ENCODE measurements at places on chromosomes 6 and 20.

DNA sequence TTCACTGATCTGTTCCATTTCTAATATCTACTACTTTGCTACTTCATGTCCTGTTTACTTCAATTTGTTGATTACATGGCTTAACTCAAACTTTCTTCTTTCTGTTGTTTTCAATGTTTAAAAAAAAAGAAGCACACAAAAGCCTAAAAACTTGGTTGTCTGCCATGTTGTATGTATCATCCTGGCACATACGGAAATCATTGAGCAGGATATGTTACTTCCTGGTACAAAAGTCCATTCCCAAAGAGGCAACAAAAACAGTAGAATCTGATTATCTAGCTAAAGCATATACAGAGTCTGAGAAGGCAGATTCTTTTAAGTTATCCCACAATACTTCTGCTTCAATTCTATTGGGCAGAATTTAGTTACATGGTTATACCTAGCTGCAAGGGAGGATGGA lies 14.5 kb upstream of the COL12A1 start:
- DNase-seq, result no peak

GRCh38 chr20:42678895-42679294 lies 510.8 kb downstream of the PTPRT start:
- no peak for DNase-seq

- no peak for DNase-seq
Observed at GRCh38 chr6:1958257-1958656, 287.1 kb downstream of the GMDS start.

DNA sequence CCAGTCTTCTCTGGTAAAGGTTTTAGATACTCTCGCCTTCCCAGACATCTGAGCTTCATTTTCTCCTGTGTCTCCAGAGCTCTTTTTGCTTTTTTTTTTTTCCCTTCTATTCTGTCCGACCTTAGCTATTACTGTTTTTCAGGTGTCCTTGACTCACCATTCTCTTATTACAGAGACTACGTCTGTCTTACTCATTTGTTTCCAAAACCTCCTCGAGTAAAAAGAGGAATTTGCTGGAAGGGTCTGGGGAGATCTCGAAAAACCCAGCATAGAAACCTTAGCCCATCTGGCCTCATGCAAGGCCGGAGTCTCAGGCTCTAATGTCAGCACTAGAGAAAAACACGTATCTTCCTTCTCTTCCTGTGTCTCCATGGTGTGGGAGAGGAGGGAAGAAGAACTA lies 109.2 kb upstream of the CARMIL1 start:
- no peak for DNase-seq

DNA sequence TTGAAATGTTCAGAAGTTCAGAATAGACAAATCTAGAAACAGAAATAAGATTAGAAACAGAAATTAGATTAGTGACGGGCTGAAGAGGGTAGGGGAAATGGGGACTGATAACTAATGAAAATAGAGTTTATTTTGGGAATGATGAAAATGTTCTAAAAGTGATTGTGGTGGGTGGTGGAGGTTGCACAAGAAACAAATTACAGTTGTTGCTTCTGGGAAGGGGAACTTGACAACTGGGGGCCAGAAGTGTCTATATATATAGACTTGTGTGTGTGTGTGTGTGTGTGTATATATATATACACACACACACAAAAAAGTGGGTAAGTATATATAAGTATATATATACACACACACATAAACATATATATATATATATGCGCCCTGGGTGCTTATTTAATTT lies 86.5 kb upstream of the RREB1 start:
- no peak for DNase-seq

GRCh38 chr20:62391165-62392076 lies 4.5 kb downstream of the RPS21 start:
- DNase-seq, result no peak

DNA sequence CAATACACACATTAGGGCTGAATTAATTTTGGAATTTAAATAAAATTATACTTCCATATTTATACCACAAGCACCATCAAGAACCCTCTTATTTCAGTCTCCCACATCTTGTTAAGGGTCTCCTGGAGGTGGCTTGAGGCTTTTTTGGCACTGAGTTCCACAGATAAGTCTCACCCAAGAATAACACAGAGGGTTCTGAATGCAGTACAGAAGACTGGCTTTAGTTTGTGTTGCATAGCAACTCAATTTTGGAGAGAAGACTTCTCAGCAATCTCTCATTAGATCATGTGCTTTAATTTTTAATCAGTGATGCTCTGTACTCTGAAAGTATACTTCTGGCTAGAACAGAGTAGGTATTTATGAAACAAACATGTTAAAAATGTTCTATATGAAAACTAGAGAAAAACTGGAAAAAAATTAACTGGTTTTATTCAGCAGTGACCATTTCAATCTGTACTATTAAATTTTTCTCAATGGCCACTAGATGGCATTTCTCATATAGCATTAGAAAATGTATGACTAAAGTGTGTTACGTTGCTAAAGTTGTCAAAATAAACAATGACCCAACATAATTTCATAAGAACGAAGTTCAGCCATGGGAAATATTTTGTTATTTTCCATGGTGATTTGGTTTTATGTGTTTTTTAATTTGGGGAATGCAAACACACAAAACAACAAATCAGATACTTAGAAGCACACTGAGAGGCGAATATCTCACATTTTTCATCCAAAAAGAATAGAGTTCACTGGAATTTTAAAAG lies 32.7 kb upstream of the MAP7 start:
- DNase-seq, result no peak

GRCh38 chr6:116485559-116486184 lies 24.5 kb downstream of the CALHM6 start:
- DNase-seq, result no peak

DNA sequence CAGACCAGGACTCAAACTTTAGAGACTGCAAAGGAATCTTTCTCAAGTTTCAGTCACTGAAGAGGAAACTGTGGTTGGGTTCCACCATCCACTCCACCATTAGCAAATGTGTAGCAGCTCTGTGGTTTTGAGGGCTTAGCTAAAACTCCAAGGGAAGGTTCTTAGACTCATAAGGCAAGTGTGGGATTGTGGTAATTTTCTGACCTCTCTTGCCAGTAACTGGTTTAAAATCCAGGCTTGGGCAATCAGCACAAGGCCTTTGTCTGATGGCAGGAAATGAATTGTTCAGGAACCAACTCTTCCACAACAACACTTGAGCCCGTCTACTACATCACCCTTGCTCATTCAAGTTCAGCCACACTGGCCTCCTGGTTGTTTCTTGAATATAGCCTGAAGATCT lies 68.6 kb upstream of the FBXL4 start:
- DNase-seq, result no peak

DNA sequence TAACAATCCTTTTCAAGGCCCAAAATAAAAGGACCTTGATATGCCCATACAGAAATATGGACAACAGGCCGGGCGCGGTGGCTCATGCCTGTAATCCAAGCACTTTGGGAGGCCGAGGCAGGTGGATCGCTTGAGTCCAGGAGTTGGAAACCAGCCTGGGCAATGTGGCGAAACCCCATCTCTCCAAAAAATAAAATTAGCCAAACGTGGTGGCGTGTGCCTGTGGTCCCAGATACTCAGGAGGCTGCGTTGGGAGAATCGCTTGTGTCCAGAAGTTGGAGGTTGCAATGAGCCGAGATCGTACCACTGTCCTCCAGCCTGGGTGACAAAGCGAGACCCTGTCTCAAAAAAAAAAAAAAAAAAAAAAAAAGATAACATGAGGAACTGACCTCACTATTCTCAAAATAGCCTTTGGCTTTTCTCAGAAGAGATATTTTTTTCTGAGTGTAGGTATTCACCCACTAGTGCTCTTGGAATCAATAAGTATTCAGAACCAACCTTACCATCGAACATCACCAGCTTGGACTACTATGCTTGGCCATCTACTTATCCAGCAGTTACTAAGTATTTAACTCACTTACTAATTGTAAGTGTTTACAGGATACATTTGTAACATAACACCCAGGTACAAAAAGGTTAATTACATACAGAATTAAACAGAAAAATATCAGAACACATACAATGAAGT lies 99.2 kb downstream of the OR2B2 start:
- no peak for DNase-seq
